NCI-H1105 (cell line): ENCODE measurements at places on chromosomes 12 and 14.
A peak's percentile ranks its signal among the peaks of the same experiment; 100 is the strongest.

- no peak for DNase-seq
Observed at GRCh38 chr12:20486233-20486632, 117.9 kb downstream of the PDE3A start.

- DNase-seq = peak; percentile 20
Observed at GRCh38 chr12:57452937-57453509, 2.1 kb upstream of the INHBE start.

DNA sequence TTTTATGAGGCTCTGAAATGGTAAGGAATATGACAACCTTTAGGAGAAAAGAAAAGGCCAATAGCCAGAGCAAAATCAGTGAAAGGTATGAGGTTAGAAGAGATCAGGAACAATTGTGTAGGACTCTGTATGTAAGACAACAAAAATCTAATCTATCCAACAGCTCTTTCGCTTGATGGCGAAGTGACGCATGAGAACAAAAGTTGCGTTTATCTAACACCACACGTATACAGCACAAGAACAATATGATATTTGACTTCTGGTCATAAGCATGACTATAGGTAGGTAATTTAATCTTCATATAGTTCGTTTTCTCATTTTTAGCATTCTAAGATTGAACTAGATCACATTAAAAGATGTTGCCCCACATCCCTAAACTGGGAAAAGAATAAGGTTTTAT, 1.5 kb downstream of the CLECL1 start:
- no peak for DNase-seq

DNA sequence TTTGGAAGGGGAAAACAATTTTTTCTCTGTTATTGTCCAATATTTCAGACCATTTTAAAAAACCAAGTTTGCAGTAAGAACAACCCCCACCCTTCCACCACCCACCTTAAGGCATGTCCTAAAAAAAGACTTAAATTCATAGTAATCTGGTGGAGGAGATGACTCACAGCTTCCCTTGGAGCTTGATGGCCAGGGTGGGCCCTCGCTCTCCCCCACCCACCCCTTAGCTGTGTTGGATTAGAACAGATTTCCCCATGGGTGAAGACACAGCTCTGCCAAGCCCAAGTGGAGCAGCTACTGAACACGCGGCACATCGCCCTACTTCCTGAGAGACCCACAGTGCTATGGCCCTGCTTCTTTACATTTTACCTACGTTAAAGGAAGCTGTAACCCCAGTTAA, 140.3 kb downstream of the GCH1 start:
- no peak for DNase-seq

GRCh38 chr14:24952851-24953666, 96.9 kb downstream of the STXBP6 start:
- DNase-seq = no peak

GRCh38 chr12:70260646-70261045, 17.4 kb downstream of the CNOT2 start:
- no peak for DNase-seq

DNA sequence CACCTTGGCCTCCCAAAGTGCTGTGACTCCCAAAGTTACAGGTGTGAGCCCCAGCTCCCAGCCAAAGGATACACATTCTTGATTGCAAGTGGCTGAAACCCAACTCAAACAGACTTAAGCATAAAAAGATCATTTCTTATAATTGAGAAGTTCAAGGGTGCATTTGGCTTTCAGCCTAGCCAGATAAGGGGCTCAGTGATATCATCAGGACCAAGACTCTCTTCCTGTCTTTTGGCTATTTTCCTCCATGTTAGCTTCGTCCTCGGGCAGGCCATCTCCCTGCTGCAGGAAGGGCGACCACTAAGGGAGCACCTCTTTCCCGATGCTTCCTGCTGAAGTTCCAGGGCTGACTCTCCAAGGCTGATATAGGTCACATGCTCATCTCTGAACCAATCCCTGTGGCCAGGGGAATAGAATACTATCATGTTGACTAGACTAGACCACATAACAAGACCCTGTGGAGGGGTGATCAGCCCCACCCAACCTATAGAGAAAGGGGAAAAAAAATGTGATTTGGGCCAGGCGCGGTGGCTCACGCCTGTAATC, 9.8 kb upstream of the KRT8 start:
- no peak for DNase-seq

GRCh38 chr12:84397263-84397662, 515.3 kb downstream of the SLC6A15 start:
- peak; percentile 12 for DNase-seq

GRCh38 chr14:79567306-79567705, 644.0 kb downstream of the DIO2 start:
- DNase-seq = peak; percentile 35

- DNase-seq = no peak
Observed at GRCh38 chr12:127342861-127343260, 924.1 kb upstream of the TMEM132C start.

- DNase-seq = no peak
Observed at GRCh38 chr12:57764662-57765002, 2.2 kb downstream of the CYP27B1 start.

DNA sequence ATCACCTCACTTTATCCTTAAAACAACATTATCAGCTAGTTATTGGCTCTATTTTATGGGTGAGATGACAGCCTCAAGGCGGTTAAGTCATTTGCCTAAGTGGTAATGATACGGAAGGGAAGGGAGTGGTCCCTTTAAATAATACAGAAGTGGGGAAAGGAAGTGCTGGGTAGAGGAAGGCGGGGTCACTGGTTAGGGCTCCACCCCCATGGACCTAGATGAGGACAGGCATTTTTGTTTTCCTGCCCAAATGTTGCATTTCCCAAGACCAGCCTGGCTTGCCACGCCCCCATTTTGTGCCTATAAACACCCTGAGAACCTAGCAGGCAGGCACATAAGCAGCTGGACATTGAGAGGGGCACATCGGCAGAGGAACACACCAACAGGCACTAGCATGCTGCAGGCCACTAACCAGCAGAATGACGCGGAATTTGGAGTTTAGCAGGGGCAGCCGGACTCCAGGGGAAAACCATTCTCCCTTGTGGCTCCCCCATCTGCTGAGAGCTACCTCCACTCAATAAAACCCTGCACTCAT, 100.9 kb downstream of the EPS8 start:
- DNase-seq = no peak

DNA sequence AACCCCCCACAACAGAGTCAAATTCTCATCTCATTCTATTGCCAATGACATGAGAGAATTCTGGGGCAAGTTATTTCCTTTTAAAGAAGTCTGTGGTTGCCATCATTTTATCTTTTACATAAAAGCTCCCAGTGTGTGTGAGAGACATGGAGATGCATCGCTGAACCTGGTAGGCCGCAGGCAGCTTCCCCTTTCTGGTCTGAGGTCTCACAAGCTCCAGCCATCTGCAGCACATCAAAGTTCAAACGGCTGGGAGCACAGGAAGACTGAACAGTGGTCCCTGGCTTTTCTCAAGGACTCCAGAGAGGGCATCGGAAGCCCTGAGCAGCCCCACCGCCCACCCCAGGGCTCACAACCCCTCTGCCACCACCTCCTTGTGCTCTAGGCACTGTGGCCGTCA, 141.7 kb downstream of the RIMBP2 start:
- DNase-seq = no peak

DNA sequence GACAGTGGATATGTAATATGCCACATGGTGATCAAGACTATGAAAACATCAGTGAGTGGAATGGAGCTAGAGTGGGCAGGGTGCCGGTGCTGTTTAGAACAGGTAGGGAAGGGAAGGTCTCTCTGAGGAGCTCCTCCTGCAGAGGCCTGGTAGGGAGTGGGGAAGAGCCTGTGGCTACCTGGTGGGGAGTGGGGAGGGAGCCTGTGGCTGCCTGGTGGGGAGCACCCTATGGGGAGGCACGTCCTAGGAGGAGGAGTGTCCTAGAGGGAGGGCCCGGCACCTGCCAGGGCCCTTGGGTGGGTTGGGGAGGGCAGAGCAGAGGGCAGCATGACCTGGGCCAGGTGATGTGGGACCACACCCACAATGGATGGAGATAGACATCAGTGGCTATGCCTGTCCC, 122.6 kb downstream of the ADGRD1 start:
- no peak for DNase-seq

DNA sequence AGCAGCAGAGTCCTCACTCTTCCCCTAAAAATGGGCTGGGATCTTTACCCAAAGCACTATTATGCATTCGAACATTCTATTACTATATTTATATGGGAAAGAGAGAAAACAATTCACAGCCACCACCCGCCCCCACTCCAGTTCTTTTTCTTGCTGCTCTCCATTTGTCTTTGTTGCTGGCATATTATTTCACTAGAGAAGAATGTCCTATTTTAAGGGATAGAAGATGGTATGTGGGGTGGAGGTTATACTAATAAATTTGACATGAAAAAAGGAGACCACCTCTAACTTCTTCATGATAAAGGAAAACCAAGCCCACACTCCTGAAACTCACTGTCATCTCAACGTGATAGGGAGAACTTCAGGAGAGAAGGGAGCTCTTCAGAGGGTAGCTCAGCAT, 28.5 kb upstream of the NTF3 start:
- no peak for DNase-seq

DNA sequence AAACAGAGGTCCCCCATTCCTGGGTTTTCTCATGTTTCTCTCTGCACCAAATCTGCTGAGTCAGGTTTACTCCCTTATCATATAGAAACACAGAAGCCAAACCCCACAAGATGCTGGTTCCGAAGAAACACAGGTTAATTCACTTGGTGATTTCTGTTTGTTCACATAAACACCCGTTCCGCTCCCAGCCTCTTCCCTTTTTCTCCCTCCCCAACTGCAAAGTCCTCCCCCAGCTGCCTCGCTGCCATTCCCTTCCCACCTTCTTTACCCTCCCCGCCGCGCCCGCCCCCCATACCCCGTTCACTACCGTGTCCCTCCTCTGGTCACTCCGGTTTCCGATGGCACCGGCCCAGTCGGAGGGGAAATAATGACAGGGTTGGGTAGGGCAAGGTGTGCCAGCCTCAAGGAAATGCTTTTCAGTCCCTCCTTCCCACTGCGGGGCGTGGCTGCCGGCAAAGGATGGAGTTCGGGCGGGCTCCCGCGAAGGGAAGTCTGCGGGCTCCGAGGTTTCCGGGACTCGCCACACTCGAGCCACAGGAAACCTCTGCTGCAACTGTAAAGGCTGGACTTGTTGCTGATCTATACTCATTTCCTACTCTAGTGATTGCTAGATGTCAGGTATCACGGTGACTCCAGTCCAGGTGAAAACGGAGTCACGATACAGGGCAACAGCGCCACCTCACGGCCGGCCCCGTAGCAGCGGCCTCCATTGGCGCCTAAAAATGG, at the start of gene STYK1:
TSS of gene STYK1 (minus strand) at position 394 of the 726 bp plus-strand sequence. CDS start 39,434 bp downstream, outside the sequence.
- DNase-seq = peak; percentile 93

DNA sequence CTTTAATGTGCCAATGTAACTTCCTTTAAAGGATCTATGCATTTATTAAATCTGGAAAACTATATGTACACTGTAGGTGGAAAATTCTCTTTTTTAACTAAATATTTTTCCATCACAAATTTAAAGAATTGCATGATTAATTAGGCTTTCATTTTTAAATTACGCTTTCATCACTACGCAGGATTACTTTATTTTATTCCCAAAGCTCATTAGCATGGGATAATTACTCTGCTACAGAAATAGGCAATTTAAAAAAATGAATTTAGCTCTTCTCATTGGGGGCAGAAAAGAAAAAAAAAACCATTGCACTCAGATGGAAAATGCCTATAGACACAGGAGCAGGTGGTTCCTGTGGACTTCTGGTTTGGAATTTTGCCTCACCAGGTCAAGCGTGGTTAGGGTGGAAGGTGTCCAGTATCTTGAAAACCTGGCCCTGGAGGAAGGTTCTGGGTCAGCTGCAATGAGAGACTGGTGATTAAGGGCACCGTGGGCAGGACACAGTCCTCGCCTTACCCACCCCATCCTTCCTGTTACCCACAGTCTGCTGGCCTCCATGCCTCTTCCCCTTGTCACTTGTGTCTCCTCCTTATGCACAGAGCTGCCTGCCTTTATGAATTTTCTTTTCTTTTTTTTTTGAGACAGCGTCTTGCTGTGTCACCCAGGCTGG, 17.3 kb upstream of the RIN3 start:
- no peak for DNase-seq

- DNase-seq = no peak
Observed at GRCh38 chr12:50297027-50297426, 13.7 kb upstream of the LIMA1 start.

DNA sequence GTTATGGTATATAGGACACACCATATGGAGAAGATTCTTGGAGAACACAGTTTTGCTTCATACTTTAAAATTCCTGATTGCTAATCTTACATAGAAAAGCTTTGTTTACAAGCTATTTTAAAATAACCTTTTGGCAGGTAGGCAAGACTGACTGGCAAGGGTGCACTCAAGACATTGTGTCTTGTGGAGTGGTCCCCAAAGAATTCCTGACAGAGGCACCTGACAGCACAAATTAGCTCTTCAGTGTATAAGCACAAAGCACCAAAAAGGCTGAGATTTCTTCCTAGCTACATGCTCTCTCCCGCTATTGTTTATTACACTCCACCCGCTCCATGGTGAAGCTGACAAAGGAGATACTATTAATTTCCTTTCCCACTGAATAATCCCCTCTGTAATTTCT, 139.4 kb downstream of the MON2 start:
- DNase-seq = no peak

- DNase-seq = no peak
Observed at GRCh38 chr12:47609806-47610205, 96.0 kb downstream of the RPAP3 start.

DNA sequence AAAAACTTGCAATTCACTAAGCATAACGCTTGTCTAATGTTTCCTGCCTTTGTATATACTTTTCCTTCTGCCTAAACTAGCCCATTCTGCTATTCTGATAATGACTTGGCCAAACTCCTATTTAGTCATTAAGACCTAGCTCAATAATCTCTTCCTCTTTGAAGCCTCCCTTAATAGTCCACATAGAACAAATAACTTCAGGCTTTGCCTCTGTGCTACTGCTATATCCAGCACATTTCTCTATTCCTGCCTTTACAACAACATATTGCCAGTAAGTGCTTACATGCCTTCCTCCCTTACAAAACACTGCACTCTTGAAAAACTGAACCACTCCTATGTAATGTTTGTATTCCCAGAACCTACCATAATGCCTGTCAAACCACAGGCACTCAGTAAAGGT, 13.8 kb downstream of the PRICKLE1 start:
- DNase-seq = no peak

GRCh38 chr12:52151837-52152783, 39.7 kb downstream of the KRT80 start:
- no peak for DNase-seq

GRCh38 chr12:64691795-64692583, 67.2 kb downstream of the GNS start:
- DNase-seq = peak; percentile 67

GRCh38 chr14:37397941-37398215, 197.2 kb downstream of the FOXA1 start:
- DNase-seq = no peak

GRCh38 chr14:24705840-24706239, 71.8 kb upstream of the GZMB start:
- DNase-seq = no peak

DNA sequence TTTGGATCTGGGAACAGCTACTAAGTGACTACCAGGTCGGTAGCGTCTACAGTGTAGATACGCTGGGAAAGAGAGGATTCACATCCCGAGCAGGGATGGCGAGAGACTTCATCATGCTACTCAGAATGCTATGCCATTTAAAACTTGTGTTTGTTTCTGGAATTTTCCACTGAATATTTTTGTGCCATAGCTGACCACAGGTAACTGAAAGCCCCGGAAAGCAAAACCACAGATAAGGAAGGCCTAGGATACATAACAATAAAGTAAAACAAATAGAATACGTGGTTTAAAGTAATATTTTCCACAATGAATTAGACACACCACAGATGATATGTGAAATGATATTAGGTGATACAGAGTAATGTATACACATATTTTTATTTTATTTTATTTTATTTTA, 7.9 kb upstream of the HCAR1 start:
- DNase-seq = no peak
